ENCODE measurements at places on chromosomes 3 and 15.

DNA sequence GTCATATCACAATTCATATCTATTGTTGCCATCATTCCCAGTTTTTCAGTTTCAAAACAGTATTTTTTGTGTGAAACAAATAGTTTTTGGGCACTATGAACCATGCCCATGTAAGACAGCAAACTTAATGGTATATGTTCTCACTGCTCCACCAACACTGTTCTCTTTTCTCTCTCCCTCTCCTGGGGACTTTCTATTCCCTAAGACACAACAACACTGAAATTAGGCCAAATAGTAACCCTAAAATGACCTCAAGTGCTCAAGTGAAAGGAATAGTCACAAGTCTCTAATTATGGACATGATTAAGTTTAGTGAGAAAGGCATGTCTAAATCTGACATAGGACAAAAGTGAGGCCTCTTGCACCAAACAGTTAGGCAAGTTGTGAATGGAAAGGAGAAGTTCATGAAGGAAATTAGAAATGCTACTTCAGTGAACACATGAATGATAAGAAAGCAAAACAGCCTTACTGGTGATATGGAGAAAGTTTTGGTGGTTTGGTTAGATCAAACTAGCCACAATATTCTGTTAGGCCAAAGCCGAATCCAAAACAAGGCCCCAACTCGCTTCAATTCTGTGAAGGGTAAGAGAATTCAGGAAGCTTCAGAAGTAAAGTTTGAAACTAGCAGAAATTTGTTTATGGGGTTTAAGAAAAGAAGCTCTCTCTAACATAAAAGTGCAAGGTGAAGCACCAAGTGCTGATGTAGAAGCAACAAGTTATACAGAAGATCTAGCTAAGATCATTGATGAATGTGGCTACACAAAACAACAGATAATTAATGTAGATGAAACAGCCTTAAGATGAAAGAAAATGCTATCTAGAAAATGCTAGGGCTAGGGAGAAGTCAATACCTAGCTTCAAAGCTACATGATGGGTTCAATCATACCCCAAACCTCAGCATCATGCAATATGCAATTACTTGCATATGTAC, 104.2 kb downstream of the CBLB start:
- no peak for DNase-seq

DNA sequence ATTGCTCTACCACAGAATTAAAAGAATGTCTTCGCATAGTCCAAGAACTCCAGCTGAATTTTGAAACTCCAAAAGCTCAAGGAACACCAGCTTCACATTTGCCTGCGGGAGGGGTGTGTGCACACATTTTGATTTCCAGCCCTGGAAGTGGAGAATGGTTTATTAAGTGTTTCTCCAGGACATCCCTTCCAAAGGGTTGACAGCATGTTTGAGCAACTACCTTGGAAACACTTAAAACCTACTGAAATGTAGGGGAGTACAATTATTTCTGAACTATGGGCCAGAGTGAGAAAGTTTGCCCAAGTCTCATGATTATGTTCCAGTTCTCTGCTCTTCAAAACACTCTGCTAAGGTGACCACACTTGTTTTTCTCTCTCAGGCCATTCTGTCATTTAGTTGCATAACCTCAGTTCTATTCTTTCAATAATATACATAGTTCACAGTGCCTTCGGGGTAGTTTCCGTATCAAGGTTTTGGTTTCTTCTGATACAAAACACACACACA, 7.9 kb downstream of the ACP3 start:
- DNase-seq, result no peak

DNA sequence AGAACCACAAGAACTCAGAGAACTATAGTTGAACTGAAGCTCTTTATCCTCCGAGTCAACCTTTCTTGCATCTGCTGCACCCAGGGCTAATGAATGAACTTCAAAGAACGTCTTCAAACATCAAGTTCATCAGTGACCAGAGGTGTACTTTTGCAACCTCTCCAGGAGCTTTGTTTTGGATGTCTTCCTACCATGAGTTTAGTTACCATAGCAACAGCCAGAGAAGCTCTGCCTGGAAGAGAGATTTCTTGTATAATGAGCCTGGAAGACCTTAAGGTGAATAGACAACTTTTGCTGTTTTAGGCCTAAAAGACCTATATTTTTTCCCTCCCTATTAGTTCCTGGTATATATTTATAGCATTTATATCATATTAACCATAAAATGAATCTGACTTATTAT, 9.1 kb downstream of the ACTC1 start:
- no peak for DNase-seq

DNA sequence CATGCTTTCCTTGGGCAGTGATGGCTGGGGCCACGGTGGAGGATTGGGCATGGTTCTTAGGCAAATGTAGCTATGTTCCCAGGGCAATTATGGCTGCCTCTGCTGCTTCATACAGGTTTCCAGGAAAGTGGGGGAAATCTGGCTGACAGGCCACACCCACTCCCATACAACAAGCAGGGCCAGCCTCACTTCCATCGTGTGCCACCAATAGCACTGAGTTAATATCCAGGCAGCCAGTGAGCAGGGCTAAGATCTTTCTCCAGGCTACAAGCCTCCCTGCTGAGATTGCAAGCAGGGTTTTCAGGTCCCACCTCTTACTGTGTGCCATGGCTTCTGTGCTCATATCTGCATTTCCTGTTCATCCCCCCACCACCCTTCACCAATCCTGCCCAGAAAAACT, 1291.9 kb downstream of the SI start:
- no peak for DNase-seq

DNA sequence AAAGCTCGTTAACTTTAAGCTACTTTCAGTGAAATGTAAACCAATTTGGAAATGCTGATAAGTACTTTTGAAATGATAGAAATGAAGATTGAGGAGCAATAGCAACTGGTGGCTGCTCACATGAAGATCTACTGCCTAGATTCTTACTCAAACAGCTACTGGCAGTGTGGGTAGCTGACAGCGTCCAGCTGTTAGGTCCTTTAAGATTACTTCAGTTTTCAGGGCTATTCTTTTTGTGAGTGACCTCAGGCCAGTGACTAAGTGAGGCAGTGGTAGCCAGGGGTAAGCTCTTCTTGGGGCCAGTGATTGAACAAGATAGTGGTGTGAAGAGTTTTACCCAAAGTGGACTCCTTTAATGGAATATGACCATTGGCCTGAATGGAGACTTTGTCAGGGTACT, 41.3 kb downstream of the NECTIN3 start:
- DNase-seq, result no peak

DNA sequence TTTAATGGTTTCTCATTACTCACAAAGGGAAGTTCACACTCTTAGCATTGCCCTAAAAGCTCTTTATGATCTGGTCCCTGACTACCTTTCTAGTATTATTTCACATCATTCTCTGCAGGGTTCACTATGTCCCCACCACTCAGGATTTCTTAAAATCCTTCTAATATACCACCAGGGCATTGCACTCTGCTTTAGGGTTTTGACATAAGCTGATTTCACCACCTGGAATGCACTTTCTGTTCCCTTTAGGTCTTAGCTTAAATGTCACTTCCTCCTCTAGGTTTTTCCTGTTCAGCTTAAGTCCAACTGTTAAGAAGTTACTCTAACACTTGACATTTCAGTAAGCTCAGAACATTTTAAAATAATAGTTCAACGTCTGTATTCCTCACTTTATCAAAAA, 81.7 kb downstream of the HCN4 start:
- DNase-seq, result no peak
